ENCODE measurements at places on chromosomes 2 and 18.
A peak's percentile ranks its signal among the peaks of the same experiment; 100 is the strongest.

GRCh38 chr2:107607054-107607453, 219.6 kb upstream of the RGPD4 start:
- DNase-seq: no peak

DNA sequence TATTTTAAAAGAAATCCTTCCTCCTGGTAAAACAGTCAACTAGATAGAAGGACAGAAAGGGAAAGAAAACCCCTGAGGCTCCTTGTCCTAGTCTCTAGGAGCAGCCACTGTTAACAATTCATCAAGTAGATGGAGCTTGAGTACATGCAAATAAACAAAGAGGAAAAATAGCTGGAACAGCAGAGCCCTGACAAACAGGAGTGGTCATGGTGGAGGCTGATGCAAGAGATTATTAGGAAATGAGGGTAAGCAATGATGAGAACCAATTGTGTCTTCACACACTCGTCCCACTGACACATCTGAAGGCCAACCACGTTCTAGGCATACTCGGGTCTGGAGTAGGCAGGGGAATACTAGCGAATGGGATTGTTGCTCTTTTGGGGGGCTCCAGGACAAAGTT, 9.2 kb downstream of the DLGAP1 start:
- DNase-seq: no peak

- DNase-seq: peak; percentile 21
Measured at GRCh38 chr18:21110713-21111345, 784 bp downstream of the ROCK1 start.

DNA sequence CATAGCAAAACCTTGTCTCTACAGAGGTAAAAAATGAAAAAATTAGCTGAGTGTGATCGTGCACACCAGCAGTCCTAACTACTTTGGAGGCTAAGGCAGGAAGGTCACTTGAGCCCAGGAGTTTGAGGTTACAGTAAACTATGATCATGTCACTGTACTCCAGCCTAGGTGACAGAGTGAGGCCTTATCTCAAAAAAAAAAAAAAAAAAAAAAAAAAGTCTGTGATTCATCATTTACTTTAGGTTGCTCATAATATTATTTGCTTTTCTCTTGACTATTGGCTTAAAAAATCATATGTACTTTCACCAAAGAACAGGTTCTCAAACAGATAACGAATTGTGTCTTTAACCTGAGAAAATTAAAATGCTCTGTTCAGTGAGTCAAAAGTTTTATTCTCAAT, 129.1 kb downstream of the MYO3B start:
- no peak for DNase-seq

DNA sequence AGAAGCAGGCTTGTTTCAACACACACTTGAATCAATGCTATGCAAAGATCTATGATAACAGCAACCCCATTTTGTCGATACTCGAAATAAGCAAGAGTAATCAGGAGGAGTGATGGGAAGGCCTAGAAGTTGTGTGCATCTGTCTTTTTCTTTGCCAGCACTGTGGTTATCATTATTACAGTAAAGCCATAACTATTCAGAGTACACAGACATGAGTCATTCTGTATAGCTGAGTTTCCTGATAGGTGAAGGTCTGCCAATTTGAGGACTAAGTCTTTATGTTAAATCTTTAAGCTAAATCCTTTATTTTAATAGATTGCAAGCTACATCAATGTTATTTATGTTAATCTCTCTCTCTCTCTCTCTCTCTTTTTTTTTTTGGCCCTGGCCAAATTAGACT, 1344.4 kb upstream of the CELF4 start:
- no peak for DNase-seq

- no peak for DNase-seq
Measured at GRCh38 chr18:14285053-14285452, 152.8 kb upstream of the ZNF519 start.

GRCh38 chr2:222862106-222862908, 1.5 kb downstream of the ACSL3 start:
- peak; percentile 12 for DNase-seq

DNA sequence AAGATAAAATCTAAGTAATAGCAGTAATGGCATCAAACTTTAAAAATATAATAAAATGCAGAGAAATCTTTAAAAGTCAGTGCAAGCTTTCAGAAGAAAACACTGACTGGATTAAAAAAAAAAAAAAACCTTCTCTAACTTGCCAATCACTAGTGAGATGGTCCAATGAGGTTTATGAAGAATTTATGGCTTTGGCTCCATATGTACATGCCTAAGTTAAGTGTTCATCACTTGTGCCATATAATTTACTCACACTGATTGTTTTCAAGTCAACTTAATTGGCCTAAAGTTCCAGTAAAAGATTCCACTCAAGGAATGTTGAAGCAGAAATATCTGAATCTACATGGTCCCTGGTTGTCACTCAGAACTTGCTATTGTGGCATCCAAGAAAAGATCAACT, 40.7 kb upstream of the RAB27B start:
- DNase-seq: no peak

DNA sequence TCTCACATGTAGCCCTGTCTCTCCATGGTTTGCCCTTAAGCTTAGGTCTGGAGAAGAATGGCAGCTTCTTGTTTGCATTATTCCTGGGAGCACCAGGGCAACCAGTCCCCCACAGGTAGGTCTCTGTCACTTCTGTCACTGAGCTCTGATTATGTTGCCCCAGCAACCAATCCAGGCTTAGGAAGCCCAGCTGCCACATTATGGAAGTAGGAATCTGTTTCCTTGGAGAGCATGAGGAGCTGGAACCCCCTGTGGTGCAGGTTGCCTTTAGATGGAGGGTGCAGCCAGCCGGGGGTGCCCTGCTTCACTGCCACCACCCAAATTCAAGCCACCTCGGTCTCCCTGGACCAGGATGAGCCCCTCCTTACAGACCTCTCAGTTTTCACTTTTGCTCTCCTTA, 4.8 kb downstream of the RESP18 start:
- peak; percentile 88 for DNase-seq

DNA sequence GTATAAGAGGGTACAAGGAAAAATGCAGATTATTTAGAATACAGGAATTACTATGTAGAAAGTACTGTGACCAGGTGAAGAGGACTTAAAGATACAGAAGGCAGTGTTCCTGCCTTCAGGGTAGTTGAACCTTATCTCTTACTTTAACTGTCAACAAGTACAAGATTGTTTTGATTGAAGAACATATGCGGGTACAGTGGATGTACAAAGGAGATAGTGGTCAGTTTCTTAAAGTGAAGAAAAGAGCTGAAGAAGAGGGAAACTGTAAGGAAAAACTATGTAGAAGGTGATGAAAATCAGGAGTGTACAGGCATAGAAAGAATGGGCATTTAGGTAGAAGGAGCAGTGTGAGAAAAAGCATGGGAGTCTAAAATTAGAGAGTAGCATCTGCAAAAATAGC, 2.2 kb downstream of the RALBP1 start:
- DNase-seq: no peak

- DNase-seq: no peak
Measured at GRCh38 chr18:31562726-31563125, 29.0 kb upstream of the TTR start.

- no peak for DNase-seq
Measured at GRCh38 chr2:38898256-38898655, 8.6 kb downstream of the ARHGEF33 start.

DNA sequence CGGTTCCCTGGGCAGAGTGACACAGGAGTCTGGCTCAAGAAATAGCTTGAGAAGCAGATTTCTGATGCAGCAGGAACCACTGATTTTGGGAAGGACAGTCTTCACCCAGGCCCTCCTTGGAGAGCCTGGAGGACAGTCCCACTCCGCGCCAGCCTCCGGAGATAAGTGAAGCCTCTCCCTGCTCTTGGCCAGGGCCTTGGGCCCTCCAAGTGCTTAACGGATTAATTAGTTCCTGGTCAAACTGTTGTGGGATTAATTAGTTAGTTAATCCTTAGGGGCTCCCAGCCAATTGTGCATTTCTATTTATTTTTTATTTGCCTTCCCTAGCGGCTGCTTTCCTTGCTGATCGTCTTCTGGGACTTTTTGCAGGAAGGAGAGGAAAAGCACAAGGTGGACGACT, 19.6 kb downstream of the CPLX4 start:
- DNase-seq: peak; percentile 81

DNA sequence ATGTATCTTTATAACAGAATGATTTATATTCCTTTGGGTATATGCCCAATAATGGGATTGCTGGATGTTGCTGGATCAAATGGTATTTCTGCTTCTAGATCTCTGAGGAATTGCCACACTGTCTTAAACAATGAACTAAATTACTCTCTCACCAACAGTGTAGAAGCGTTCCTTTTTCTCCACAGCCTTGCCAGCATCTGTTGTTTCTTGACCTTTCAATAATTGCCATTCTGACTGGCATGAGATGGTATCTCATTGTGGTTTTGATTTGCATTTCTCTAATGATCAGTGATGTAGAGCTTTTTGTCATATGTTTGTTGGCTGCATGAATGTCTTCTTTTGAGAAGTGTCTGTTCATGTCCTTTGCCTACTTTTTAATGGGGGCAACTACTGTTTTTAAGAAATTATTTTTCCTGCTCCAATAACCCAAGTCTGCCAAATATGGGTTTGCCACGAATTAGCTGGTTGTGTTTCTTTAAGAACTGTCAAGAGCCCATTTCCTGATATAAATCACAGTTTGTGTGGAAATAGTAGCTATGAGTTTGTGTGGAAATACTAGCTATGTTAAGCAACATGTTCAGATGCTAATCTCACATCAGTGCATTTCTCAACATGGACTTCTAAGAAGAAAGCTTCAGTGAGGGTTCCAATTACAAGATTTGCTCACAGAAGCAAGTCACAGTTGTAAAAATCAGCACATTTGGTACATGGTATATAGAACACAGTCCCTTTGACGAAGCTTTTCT, 259.4 kb downstream of the ANAPC1 start:
- no peak for DNase-seq
